LHCN-M2 (cell line): ENCODE measurements at places on chromosomes 1 and 21.

GRCh38 chr1:81800695-81801650 is at the start of gene ADGRL2:
ADGRL2 (plus strand) TSS chr1:81800934; CDS start chr1:81836985, 36,051 bp downstream.
- peak; percentile 58 for DNase-seq

GRCh38 chr1:205598841-205599668 is 32.8 kb downstream of the ELK4 start:
- no peak for DNase-seq

- no peak for DNase-seq
These were observed 18.9 kb downstream of the LDLRAP1 start for GRCh38 chr1:25562101-25562927.

DNA sequence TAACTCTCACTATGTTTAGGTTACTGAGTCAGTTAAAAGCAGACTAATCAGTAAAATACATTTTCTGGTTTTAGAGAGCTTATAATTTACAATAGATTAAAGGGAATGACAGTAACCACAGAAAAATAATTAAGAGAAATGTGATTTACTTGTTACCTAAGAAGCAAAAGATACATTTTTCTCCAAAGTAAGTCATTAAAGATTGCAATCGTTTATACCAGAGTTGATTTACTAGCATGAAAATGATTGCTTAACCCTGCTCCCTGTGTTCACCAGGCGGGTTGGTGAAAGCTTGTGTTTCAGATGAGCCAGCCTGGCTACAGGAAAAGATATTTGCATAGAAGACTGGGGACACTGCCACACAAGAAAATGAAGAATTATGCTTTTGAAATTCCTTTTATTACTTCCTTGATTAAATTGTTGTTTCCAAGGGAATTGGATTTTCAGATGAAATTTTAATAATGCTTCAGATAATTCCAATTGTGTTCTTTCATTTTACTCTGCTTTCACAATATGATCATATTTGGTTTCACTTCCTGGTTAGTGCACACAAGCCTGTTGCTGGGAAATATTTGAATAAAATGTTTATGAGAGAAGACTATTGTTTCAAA is 27.9 kb downstream of the LRRC8B start:
- DNase-seq: peak; percentile 61

DNA sequence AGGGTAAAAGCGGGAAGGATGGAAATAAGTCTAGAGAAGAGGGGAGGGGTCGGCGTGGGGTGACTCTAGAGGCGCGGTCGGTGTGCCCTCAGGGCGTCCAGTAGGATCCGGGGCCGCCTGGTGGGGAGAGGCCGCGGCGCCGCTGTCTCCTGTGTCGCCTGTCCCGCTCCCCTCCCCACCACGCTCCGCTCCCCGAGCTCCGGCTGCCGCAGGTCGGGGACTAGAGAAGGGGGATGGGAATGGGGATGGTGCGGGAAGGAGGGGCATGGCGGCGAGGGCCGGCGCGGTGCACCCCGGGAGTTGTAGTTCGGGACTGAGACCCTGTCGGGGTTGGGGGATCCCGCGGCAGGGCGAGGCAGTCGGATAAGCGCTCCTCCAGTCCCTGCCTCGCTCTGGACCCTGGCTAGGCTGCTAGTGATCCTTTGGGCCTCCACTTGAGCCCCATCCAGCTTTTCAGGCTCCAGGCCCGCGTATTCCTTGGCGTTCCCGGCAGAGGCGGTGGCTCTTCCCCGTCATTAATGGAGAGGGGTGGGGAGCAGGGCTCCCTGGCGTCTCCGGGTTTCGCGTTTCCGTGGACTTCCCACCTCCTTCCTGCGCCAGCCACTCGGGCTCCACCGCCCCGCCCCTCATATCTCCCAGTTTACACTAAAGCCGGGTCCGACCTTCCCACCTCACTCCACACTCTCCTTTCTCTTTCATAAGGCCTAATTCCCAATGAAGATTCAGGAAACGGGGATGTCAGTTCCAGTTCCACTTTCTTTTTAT is at the start of gene ENTREP3:
Gene ENTREP3, minus strand, starts transcription at position 241 of the 765 bp plus-strand sequence. CDS start 606 bp downstream, outside the sequence.
- DNase-seq: peak; percentile 77

- DNase-seq: no peak
These were observed 57.0 kb upstream of the SYNC start for GRCh38 chr1:32759521-32759981.

- no peak for DNase-seq
These were observed 47.1 kb downstream of the WNT9A start for GRCh38 chr1:227900571-227901051.

DNA sequence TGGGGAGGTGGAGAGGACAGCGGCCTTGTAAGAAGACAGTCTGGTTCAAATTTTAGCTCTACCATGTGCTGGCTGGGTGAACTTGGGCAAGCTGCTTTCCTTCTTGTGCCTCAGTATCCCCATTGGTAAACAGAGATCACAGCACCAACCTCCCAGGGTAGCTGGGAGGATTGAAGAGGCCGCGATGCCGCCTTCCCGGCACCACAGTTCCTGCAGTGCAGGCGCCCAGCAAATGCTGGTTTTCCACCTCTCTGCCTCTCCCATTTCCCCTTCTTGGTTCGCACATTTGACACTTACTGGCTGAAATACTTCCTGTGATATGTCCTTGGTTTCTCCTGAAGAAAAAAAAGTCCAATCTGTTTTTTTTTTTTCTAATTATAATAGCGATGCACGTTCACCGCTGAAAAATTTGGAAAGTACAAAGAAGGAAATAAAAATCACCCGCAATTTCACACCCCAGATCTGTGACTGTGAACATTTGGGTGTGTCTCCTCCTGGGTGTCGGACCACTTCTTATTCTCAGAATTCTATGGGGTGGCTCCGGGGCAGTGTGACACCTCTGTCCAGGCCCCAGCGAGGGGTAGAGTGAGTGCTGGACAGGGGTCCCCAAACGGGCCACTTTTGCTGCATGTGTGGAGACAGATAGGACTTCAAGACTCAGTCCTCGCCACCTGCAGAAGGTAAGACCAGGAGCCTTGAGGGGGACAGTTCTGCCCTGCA is 73.1 kb downstream of the RUNX3 start:
- no peak for DNase-seq

DNA sequence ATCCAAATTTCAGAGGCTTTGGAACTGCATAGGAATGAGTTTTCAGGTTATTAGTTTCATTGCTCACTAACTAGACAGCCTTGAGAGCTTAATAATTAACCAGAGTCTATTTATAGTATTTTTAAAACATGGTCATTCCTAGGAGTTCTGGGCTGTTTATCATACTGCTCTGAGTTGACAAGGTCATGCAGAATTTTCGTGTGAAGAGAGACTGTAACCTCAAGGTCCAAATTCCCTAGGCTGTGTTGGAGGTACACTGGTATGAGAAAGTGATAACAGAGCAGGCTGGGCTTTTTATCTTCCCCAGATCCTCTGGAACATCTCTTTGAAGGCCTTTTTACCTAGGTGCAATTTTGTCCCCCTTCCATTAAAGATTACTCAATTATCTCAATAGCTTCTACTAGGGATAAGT is 736.3 kb downstream of the LTN1 start:
- DNase-seq: no peak

GRCh38 chr1:10155087-10155712 is 55.2 kb upstream of the KIF1B start:
- DNase-seq: peak; percentile 9

DNA sequence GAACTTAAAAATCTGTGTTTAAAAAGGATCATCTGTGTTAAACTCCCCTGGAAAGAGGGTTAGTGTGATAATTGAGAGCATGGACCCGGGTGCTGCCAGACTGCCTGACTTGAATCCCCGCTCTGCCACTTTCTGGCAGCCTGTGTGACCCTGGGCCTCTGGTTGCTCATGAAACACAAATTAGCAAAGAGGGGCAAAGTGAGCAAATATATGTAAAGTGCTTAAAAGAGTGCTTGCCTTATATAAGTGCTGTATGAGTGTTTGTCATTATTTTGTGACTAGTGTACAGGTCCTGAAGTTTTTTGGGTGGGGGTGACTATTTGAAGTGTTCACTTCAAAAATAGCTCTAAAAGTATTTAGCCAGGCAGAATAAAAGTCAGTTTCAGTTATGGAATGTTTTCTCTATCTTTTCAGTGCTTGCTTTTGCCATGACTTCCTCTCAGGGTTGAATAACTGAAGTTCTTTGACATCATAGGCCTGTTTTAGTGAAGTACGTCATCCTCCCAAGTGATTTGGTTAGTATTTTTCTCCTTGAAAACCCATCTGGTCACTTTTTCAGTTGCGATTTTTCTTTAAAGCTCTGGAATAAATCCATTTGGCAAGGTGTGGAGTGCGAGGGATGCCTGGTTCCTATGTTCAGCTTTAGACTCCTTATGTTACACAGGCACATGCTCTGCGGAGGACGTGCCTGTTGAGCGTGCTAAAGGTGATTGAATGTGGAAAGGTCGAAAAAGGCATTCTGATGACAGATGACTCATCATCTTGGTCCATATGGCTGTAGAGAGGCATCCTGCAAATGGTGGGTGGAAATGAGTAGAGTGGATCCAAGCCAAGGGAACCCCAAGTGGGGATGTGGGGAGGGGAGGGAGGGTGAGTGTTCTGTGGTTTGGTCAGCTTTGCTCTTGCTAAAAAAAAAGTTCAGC is 47.8 kb downstream of the AK4 start:
- DNase-seq: peak; percentile 56

- peak; percentile 66 for DNase-seq
These were observed 11.2 kb downstream of the LRRC42 start for GRCh38 chr1:53957194-53957818.

DNA sequence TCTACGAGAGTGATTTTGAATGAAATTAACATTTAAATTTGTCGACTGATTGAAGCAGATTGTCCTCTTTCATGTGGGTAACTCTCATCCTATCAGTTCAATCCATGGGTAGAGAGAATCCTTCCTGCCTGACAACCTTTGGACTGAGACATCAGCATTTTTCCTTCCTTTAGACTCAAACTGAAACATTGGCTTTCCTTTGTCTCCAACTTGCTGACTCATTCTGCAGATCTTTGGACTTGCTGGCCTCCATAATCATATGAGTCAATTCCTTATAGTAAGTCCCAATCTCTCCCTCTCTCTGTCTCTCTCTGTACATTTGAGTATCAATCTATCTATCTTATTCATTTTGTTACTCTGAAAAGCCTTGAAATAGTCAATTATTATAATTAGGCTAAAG is 416.7 kb downstream of the LRRIQ3 start:
- DNase-seq: no peak

- DNase-seq: no peak
These were observed 98.2 kb upstream of the ZNHIT6 start for GRCh38 chr1:85806236-85806965.

- DNase-seq: no peak
These were observed 33.4 kb downstream of the DIPK1A start for GRCh38 chr1:92927870-92928269.

DNA sequence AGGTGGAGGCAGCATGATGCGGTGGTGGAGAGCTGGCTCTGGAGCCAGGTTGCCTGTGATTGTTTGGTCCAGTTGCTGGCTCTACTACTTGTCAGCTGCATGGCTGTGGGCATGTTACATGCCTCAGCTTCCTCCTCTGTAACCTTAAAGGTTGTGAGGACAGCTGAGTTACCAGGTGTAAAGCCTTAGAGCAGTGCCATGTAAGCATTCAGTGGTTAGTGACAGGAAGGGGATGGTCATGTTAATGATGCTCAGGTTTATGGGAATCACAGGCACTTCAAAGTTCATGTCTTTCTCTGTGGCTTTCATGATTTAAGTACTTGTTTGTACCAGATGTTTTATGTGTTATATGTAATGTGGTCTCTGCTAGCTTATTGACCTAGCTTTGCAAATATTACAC is 32.6 kb downstream of the PTGFRN start:
- DNase-seq: no peak

DNA sequence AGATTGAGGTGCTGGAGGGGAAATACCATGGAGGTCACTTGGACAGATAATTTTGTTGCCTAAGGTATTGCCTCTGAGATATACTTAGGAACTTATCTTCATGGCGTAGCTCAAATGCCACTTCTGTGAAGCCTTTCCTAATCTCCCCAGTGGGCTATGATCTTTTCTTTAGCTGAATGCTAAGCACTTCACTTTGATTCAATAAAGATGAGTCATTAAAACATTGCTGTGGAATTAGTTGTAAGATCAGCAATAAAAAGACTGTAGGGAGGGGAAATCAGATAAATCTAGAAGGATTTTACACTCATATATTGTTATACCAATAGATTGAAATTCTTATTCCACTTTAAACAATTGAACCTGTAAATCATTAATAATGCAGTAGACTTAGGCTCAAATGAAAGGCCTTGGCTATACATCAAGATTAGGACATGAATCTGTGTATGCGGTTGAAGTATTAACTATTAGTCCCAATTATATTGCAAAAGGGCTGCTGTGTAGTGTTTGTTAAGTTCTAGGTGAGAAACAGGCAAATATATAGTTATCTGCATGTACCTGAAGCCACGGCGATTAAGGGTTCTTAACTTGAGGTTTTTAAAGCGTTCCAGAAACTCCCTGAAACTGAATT is 19.2 kb upstream of the MAGOH start:
- DNase-seq: no peak

GRCh38 chr1:19640363-19641316 is 3.5 kb upstream of the NBL1 start:
- DNase-seq: peak; percentile 62

- no peak for DNase-seq
These were observed 76.3 kb downstream of the USP24 start for GRCh38 chr1:55138823-55139222.

DNA sequence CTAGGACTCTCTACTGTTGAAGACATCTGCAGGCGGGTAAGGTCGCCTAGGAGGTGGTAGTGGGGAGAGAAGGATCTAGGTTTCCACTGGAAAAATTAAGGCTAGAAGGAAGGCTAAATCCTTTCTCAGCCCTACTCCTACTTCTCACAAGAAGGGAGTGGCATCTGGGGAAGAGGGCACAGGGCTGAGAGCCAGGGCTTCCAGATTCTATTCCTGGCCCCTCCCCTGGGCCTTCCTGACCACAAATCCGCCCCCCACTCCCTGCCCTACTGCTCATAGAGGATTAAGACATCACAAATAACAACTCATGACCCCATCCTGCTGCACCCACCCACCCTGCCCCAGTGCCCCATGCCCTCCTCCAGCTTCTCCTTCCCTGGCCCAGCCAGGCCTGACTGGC is 2.5 kb downstream of the PHLDA3 start:
- DNase-seq: peak; percentile 48

DNA sequence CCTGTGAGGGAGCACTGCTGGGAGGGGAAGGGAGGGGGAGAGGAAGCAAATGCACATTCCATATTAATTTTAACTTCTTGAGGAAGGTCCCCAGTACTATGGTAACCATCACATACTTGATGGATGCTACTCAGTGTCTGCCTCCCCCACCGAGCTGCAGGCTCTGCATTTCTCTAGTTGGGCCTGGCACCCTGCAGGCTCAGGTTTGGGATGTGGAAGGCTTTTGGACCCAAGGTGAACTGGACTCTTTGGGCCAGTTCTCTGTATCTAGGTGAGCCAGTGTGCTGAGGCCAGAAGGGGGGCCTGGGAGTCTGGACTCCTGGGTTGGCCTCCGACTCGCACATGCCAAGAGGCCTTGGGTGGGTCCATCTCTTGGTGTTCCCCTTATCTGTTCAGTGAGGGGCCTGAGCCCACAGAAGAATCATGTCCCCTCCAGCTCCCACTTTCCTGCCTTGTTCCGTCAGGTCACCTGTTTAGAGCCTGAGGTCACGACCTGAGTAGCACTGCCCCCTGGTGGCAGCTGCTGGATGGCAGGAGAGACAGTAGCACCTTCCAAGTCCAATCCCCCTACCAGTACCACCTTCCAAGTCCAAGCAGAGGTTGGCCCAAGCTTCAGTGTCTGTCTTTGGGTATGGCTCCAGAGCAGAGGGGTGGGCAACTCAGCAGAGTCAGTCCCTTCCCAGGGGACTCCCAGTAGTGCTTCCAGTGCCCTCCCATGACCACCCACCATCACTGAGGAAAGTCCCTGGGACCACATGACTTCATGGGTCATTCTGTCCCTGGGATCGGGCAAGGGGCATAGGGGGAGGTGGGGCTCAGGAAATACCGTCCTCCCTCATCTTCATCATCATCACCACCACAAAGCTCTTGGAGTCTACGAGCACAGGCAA is 241.8 kb downstream of the TRABD2B start:
- DNase-seq: peak; percentile 6
